ENCODE measurements at places on chromosomes 6 and 20. TPM values are rescaled to one million over a fixed set of nuclear protein-coding genes. Genes with fewer than 3 reads are reported as not detected.

Gene C6orf52
- total RNA-seq = not detected

Gene TRERF1
- total RNA-seq = 4.2 TPM

Gene PRIM2
- total RNA-seq = 14.0 TPM

Gene OR14J1
- not detected for total RNA-seq

Gene ULBP1
- total RNA-seq = 0.13 TPM

Gene FILIP1
- not detected for total RNA-seq

Gene DYNLT2
- 1.7 TPM for total RNA-seq

Gene APCDD1L
- total RNA-seq = not detected

Gene ADGRF1
- total RNA-seq = 9.1 TPM

Gene MRAP2
- total RNA-seq = 7.6 TPM

Gene PNPLA1
- 0.38 TPM for total RNA-seq

Gene SLC29A1
- total RNA-seq = 30.8 TPM

Gene PCED1A
- 34.4 TPM for total RNA-seq

Gene DNAJC5
- 106 TPM for total RNA-seq

Gene ZC2HC1B
- not detected for total RNA-seq

Gene F13A1
- not detected for total RNA-seq

Gene SLC52A3
- total RNA-seq = 33.7 TPM

Gene RGS17
- total RNA-seq = 1.3 TPM

Gene IL20RA
- total RNA-seq = 16.7 TPM

Gene ADGB
- not detected for total RNA-seq

Gene NOX3
- not detected for total RNA-seq

Gene TMEM242
- total RNA-seq = 1.7 TPM

Gene ZBTB9
- 4.7 TPM for total RNA-seq

Gene C4A
- 1.9 TPM for total RNA-seq

Gene NCR2
- total RNA-seq = not detected

Gene CST7
- not detected for total RNA-seq

Gene TINAG
- 1.8 TPM for total RNA-seq

Gene IMPG1
- total RNA-seq = not detected
